ENCODE measurements at places on chromosomes 4 and X.

DNA sequence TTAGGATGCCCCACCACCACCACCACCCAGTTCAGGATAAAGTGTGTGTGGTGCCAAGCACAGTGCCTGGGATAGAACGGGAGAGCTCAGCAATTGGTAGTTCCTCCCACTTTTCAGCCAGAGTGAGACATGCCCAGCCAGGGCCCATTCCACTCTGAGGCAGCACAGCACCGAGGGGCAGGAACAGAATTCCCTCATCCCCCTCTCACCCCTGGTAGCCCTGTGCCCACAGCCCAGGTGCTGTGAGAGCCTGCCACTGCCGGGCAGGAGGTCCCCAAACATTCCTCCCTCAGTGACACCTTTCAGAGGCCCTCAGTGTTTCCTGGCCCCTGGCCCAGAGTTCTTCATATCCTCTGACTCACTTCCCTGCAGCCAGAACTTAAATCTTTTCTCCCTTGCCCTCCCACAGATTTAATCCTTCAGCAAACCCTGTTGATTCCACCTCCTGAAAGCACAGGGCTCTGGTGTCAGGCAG is 8.1 kb downstream of the RIPPLY1 start:
- no peak for DNase-seq

DNA sequence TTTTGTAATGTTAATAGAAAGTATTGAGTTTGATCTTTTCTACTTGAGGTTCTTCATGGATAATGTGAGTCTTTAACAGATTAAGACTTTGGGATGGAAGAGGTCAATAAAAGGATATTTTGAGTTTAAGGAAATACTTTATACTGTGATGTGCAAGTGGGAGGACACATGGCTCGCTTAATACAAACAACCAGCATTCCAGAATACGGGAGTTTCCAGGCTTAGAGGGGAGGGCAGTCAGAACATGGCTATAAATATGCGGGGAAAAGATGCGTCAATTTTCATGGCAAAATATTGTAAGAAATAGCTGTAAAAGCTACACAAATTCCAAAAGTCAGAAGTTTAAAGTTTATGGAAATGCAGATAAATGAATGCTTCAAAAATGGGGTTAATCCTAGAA is 192.3 kb downstream of the AASDH start:
- no peak for DNase-seq

GRCh38 chrX:139826065-139827044 is 106.5 kb downstream of the ATP11C start:
- DNase-seq, result no peak

DNA sequence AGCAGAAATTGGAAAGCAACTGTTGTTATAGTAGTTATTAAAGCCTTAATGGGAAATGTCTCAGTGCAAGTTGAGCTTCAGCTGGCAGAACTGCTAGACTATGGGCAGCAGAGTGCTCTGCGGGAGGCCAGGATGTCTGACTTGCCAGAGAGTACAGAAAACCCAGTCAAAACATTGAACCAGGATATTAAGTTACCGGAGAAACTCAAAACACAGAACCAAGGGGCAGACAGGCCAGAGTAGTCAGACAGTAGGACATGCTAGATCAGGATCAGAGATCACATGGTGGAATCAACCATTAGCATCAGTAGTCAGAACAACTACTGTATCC is 72.9 kb upstream of the TNIP3 start:
- no peak for DNase-seq

DNA sequence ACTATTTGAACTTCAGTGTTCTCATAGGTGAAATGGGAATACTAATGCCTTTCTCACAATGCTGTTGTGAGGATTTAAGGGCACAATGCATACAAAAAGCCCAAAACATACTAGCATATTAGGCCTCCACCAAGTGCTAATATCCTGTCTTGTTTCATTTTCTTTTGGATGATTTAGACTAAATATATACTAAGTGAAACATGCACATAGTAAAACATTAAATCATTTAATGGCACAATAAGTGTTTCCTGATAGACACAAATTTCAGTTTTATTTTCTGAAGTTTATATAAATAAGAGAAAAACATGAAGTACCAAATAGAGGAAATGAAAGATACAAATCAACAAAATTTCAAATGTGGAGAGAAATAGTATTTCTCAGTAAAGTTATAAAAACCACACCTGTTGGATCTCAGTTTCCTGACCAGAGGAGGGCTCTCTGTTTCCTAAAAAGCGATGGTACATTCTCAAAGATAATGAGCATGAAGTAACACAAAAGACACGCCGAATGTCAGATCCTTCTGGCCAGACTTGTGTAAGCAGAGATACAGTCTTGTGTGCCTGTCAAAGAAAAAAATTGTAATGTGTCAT is 25.1 kb downstream of the DDX60 start:
- no peak for DNase-seq

DNA sequence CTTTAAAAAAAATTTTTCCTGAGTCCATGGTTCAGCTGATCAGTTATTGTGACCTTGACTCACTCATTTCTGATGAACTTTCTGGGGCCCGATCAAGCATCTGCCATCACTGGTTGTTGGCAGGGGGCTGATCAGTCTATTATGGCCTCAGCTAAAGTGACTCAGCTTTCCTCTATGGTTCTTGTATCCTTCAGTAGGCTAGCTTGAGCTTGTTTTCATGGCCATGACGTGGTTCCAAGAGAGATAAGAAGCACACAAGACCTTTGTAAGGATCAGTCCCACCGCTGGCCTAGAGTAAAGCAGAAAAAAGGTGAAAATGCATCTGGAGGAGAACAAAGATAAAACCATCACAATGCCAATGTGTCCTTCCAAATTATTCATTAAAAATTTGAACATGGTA is 29.8 kb upstream of the EPGN start:
- no peak for DNase-seq

DNA sequence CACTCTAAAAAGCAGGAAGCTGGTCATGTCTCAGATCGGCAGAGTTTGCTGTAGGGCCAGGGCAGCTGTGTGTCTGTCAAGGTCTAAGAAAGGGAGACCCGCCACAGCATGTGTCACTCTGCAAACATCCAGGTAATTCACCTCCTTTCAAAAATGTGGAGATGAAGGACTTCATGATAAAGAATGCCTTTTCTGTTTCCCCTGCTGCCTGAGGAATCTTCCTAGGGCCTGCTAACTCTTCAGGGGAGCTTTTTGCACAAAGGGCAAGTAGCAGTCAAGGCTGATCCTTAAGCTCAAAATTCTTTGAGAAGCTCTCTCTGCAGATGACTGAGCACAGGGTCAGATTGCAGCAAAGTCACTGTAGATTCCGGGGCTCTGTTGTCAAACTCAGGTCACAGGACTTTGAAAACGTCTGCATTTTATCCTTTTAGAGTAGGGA is 21.1 kb downstream of the RASL11B start:
- no peak for DNase-seq

DNA sequence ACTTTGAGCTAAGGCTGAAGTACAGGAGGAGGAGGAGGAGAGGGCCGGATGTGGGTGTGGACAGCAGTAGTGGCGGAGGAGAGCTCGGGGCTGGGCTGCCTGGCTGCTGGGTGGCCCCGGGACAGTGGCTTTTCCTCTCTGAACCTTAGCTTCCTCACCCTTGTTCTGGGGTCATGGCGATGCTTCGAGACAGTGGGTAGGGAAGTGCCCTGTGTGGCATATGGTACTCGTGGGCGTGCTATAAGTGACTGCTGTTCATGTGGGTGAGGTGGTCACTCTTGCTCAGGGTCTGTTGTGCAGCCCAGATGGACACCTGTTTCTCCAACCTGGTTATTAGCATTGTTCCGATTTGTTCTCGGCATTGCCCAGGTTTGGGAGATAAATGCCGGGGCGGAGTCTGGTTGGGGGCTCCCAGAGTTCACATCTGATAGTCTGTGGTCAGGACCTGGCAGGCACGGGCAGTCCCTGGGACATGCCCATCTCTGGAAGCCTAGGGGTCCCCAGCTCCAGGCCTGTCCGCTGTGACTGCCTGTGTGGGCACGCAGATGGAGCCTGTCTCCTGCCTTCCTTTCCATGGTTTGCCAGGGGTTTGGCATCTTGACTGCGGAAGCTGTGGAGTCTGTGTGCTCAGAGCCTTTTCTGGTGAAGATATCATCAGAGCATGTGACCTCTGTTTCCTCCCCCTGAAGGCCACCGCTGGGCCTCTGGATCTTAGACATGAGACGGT is 4.9 kb upstream of the CPZ start:
- DNase-seq, result no peak

GRCh38 chr4:105613306-105613705 is 60.9 kb downstream of the ARHGEF38 start:
- no peak for DNase-seq

DNA sequence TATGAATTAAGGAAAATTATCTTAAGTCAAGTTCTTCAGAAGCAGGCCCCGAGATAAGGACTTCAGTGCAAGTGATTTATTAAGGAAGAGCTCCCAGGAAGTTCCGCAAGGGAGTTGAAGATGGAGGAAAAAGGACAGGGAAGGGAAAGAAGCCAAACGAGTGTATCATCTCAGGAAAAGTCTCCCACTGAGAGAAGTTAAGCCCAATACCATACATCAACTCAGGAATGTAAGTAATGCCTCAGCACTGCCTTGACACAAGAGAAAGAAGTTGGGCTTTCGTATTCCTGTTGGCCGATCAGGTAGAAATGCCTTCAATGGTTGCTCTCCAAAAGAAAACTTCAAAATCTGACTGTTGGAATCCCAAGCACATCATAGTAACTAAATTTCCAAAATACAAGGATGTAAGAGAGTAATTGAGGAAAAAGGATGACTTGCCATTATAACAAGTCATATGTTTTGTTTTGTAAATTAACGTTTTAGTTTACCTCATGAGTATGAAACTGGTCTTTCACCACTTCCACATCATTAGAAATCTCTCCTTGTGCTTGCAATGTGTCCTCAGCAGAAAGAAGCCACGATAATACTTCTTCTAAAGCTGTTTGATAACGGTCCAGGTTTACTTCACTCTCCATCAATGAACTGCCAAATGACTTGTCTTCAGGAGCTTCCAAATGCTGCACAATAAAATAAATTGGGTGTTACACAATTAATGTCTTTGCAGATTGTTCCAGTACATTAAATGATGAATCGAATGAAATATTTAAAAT is 566.7 kb downstream of the DMD start:
- no peak for DNase-seq

GRCh38 chr4:55297346-55297745 is 48.7 kb upstream of the SRD5A3 start:
- no peak for DNase-seq

GRCh38 chr4:83629945-83630721 is 94.2 kb downstream of the GPAT3 start:
- DNase-seq, result peak; percentile 90

DNA sequence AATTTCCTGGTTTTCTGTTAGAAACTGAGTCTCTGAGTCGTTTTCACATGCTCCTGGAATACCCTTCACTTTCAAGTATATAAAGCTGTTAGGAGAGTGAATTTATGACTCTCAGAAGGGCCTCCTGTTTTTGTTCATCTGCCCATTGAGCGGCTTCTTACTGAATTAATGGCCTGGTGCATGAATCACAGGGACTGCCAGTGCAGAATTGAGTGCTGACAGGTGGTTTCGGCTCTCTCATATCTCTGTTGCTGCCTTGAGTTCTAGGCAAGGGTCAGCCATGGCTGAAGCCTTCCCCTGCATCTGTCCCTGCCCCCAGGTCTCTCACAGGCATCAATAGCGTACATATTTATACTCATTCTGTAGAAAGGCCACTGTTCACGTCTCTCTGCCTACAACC is 22.7 kb upstream of the SEPSECS start:
- no peak for DNase-seq

GRCh38 chr4:113739197-113739596 is 22.3 kb downstream of the CAMK2D start:
- DNase-seq, result no peak

GRCh38 chr4:1002631-1003251 is 8.7 kb upstream of the FGFRL1 start:
- DNase-seq, result no peak

DNA sequence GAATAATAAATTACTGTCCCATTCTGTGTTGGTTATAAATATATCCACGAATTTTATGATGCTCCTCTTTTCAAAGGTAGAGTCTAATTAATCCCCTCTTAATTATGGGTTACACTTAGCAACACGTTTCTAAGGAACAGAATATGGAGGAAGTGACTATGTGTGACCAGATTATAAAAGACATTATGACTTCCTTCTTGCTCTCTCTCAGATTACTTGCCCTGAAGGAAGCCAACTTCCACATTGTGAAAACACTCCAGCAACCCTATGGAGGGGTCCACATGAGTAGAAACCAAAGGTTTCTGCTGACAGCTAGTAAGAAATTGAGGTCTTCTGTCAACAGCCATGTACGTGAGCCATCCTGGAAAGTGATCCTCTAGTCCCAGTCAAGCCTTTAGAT is 59.3 kb downstream of the WDFY3 start:
- peak; percentile 71 for DNase-seq

GRCh38 chr4:48400416-48400815 is 59.1 kb downstream of the SLAIN2 start:
- no peak for DNase-seq

DNA sequence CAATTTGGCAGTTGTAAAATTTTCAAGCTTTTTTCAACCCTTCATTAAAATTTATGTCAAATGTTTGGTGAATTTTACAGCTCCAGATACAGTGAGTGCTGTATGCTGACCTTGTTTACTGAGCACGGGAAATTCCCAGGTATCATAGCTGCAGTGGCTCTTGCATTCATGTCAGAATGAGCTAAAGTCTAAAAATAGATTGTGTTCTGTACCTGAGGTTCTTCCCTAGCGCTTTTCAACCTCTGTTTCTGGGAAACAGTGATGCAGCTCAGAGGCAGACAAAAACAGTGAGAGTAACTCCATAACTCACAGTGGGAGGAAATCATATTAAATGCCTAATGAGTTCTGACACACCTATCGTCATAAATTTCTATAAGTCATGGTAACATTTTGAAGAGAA is 393.8 kb upstream of the GNPDA2 start:
- DNase-seq, result no peak

- no peak for DNase-seq
These were observed 417.4 kb downstream of the TLL1 start for GRCh38 chr4:166290426-166290825.

DNA sequence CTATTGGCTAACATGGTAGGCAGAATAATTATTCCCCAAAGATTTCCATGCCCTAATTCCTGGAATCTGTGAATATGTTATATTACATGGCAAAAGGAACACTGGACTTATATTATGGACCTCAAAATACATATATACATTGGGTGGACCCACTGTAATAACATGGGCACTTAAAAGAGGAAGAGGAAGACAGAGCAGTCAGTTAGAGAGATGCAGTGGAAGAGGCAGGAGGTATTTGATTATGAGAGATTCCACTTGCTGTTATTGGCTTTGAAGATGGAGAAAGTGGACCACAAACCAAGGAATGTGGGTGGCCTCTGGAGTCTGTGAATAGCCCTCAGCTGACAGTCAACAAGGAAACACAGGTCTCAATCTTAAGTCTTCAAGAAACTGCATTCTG is 14.0 kb upstream of the ART3 start:
- peak; percentile 18 for DNase-seq

GRCh38 chr4:15162465-15163283 is 160.4 kb downstream of the CPEB2 start:
- peak; percentile 49 for DNase-seq
